Upper lobe of right lung (tissue), 1 donor: ENCODE measurements at places on chromosomes 2 and 18.

- DNase-seq = no peak
Observed at GRCh38 chr2:23691106-23691470, 235.8 kb downstream of the ATAD2B start.

DNA sequence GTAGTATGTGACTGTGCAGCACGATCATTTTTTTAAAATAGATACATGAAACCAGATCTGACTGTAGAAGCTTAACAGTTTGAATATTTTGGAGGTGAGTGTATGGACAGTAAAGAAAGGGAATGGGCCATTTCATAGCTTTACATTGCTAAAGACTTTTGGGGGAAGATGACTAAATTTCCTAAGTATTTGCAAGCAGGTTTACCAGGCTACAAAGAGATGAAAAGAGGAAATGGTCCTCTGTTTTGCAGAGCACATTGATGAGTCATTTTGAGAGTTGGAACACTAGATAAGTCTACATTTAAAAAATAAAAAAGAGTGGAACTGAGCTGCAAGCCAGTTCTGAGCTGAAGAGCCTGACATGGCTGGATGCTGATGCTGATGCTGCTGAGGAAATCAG is 115.7 kb upstream of the LRATD1 start:
- no peak for DNase-seq

DNA sequence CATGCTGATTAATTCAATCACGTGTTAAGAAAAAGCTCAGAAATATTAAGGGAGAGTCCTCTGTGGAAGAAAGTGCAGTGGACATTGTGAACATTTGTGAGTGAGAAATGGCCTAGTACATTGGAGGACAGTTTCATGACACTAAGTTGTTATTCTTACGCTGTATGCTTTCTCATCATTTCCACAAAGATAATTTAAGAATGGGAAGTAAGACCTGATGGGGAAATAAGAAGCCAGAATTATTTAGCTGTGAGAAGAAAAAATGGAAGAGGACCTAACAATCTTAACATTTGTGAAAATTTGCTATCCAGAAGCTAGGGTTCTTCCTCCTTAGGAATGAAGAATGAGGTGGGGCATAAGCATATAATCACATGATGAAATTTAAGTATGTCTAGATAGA is 15.2 kb upstream of the RAPH1 start:
- DNase-seq = no peak

DNA sequence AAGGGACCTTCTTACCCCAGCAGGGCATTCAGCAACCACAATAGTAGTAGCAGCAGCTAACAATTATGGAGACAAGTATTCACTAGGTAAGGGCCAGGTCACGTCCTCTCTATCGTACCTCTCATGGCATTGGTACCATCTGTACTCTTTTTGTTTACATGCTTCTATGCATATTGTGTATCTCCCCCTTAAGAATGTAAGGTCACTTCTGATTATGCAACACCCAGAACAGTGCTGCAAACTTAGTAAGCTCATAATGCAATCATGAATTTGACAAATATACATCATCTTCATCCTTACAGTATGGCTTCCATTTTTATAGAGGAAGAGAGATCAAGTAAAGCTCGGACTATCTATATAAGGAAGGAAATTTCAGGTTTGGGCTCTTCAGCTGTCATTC is 46.1 kb downstream of the SPRED2 start:
- DNase-seq = no peak

- DNase-seq = no peak
Observed at GRCh38 chr2:216989340-216990129, 129.7 kb upstream of the TNP1 start.

GRCh38 chr2:70842401-70842800 is 6.8 kb upstream of the CD207 start:
- no peak for DNase-seq
